ENCODE measurements at places on chromosomes 6 and 20.

- DNase-seq, result no peak
Measured at GRCh38 chr6:26240157-26241032, 124.6 kb upstream of the BTN3A2 start.

DNA sequence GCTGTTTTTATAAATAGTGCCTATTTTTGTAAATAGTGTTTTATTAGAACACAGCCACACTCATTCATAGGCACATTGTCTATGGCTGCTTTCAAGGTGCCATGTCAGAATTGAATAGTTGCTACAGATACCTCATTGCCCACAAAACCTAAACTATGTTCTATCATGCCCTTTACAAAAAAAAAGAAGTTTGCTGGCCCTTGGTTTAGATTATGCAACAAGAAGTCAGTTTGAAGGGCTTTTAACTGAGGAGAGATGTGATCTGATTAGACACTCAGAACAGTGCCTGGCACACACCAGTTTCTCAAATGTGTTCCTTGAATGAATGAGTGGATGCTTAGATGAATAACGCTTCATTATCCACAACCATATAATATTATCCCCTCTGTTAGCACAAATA lies 366.1 kb downstream of the MAFB start:
- DNase-seq, result no peak

- DNase-seq, result no peak
Measured at GRCh38 chr6:83952830-83953229, 80.7 kb upstream of the MRAP2 start.

DNA sequence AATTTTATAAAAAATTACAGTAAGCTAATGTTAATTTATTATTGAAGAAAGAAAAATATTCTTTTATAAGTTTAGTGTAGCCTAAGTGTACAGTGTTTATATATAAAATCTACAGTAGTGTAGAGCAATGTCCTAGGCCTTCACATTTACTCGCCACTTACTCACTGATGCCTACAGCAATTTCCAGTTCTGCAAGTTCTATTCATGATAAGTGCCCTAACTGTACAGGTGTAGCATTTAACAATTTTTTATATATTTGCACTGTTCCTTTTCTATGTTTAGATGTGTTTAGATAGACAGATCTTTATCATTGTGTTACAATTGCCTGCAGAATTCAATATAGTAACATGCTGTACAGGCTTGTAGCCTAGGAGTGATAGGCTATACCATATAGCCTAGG lies 80.1 kb upstream of the HDAC2 start:
- no peak for DNase-seq

- DNase-seq, result no peak
Measured at GRCh38 chr6:150140236-150140969, 2.4 kb upstream of the PPP1R14C start.

DNA sequence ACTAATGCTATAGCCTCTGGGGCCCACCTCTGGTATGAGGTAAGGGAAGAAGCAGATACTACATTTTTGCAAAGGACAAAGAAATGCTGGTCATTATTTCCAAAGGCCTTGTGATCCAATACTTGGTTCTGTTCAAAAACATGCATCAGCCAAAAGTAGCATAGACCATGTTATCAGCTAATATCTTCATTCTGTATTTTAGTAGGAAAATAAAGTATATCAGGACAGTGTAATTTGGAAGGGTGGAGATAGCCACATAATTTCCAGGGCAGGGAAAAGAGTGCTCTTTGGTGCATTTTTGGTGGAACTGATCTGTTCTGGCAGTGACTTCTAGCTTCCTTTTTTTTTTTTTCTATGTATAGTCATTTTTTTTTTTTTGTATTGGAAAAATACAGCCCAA lies 258.0 kb upstream of the SOX4 start:
- DNase-seq, result no peak

DNA sequence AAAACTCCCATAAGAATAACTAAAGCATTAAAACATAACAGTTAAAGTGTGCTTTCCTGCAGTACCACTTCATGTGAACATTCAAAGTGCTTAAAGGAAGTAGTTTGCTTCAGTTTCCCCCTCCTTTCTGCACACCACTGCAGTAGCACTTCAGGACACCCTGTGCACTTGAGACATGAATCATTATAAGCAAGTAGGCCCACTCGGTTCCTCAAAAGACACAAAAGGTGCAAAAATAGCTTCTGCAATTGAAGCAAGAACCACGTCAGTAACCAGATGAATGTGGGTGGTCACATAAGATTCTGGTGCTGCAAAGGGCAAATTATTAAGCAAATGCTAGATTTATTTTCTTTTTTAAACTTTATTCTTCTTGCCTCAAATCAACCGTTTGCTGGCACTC lies 160.6 kb downstream of the HIVEP2 start:
- no peak for DNase-seq

GRCh38 chr6:153048631-153049030 lies 46.1 kb upstream of the MTRF1L start:
- no peak for DNase-seq

DNA sequence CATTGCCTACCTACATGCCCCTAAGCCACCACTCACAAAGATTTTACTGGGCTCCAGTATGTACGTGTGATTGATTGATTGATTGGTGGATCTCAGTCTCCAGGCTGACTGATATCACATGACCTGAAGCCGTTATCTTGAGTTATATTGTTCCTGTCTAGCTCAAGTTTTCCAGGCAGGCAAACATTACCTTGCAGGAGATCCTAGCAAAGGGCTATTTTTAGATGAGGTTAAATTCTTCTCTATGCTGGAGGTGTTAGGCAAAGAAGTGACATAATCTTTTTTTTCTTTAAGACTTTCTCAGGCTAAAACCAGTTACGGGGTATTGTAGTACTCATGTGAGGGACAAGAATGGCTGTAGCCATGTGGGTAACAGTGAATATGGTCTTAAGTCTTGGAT lies 125.2 kb downstream of the DOK5 start:
- no peak for DNase-seq

DNA sequence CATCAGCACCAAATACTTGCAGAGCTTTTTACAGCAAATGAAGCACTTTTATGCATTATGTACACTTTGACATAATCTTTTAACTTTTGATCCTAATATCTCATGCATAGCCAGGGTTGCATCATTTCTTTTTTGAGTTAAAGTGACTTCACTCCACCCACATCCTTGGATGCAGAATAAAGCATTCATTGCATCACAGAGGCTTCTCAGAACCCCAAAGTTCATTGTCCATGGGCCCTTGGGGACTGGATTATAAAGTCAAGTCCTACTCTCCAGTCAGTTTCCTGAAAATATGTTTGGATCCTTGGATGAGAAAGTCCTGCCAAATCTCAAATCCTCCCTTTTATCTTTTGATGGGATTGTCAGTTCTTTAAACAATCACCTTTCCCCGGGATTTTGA lies 10.6 kb upstream of the EFHC1 start:
- DNase-seq, result no peak

DNA sequence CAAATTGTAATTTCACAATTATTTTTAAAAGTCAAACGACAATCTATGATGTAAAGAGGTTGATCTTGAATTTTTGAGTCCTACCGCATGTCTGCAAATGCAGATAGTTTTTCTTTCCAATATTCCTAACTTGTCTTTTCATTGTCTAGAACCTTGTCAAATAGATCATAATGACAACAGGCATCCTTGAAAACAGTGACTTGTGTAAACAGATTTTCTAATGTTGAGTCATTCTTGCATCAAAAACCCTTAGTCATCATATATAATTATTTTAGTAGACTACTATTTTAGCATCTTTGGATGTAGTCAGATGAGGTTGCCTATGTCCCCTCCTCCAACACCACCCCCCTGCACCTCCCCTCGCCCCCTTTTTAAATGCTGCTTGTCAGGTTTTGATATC lies 43.8 kb downstream of the BMP6 start:
- DNase-seq, result no peak

DNA sequence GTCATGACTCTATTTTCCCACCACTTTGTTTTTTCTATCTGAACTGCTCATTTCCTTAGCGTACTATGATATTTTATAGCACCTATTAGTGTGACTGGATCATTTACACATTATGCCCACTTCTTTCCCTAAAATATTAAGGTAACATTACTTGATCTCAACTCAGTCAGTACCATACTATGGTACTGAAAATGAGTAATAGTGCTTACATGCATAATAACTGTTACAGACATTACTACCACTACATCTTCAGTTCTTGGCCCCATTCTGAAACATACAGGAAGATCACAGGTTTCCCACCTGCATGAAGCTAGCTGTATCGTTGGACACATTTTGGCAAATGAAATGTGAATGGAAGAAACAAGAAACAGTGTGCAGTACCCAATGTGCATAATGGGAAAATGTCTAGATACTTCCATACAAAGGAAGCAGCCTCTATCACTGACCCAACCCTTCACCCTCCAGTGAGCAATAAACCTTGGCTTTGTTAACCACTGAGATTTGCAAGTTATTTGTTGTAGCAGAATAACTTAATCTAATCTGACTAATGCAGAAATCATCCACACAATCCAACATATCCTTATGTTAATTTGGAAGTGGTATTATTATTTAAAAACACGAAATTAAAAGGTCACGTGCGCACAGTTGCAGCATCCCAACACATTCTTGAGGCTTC lies 108.6 kb upstream of the DOK5 start:
- no peak for DNase-seq

- no peak for DNase-seq
Measured at GRCh38 chr6:147711476-147711875, 203.0 kb downstream of the SAMD5 start.

GRCh38 chr6:14701946-14702345 lies 543.9 kb upstream of the JARID2 start:
- DNase-seq, result no peak

GRCh38 chr20:31596831-31597480 lies 8.1 kb upstream of the ID1 start:
- DNase-seq, result no peak

DNA sequence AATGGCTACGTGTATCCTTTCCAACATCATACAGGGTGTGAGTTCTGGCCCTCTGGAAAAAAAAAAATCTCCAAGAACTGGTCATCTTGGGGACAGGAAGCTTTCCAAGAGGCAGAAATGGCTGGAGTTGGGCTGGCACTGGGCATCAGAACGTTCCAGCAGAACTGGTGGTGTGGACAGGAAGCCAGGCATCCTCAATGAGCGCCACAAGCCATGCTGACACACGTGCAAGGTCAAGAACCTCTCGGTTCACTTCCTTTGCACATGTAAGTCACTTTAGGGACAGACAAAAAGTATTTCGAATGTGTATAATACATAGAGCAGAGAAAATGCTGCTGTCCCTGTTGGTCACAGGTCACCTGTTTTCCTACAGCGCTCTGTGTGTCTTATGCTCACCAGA lies 27.4 kb upstream of the RIN2 start:
- DNase-seq, result no peak

- peak; percentile 11 for DNase-seq
Measured at GRCh38 chr20:49482621-49483017, at the start of gene KCNB1. TSS of gene KCNB1 (minus strand) at chr20:49482668. CDS start at chr20:49482480, 188 bp downstream.

GRCh38 chr6:33585403-33586107 lies 5.5 kb upstream of the BAK1 start:
- DNase-seq, result peak; percentile 55

- peak; percentile 3 for DNase-seq
Measured at GRCh38 chr20:42204109-42204660, 586.0 kb upstream of the CHD6 start.

GRCh38 chr6:158207422-158207788 lies 39.3 kb downstream of the GTF2H5 start:
- no peak for DNase-seq

- no peak for DNase-seq
Measured at GRCh38 chr20:47999166-47999565, 213.9 kb upstream of the SULF2 start.

- no peak for DNase-seq
Measured at GRCh38 chr6:161445021-161445799, 171.3 kb upstream of the AGPAT4 start.

- no peak for DNase-seq
Measured at GRCh38 chr6:88641178-88641903, 322.1 kb downstream of the RNGTT start.

GRCh38 chr20:835608-836045 lies 2.1 kb downstream of the FAM110A start:
- no peak for DNase-seq

- no peak for DNase-seq
Measured at GRCh38 chr6:150689900-150690590, 90.4 kb downstream of the PLEKHG1 start.

DNA sequence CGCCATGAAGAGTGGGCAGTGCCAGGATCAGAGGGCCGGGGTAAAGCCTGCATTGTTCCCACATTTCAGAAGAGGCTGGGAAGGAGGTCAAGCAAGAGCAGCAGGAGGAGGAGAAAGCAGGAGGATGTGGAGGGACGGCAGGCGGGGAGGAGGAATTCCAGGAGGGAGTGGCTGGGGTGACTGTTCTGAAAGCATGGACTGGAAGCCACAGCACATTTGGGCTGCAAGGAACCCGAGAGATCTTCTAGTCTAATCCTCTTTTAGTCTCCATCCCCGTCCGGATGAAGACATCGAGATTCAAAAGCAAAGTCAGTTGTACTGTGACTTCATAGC lies 76.9 kb downstream of the FAM50B start:
- no peak for DNase-seq

Data from anterior cingulate cortex (tissue), 58 donors.